ENCODE measurements at places on chromosomes 12 and 14. TPM values are rescaled to one million over a fixed set of nuclear protein-coding genes. Genes with fewer than 3 reads are reported as not detected.

Gene NTF3
- total RNA-seq = 7.1 TPM

Gene MANSC1
- 2.9 TPM for total RNA-seq

Gene LRRC10
- not detected for total RNA-seq

Gene PIANP
- total RNA-seq = 1.6 TPM

Gene SRRM4
- total RNA-seq = 0.15 TPM

Gene CLEC4C
- total RNA-seq = 0.52 TPM

Gene ADAM21
- total RNA-seq = 1.3 TPM

All from motor neuron (in vitro differentiated cells).